ENCODE measurements at places on chromosomes 13 and 19. TPM values are rescaled to one million over a fixed set of nuclear protein-coding genes. Genes with fewer than 3 reads are reported as not detected.

The OR7G1 gene
- total RNA-seq, result not detected

The ADGRE1 gene
- not detected for total RNA-seq

The SH2D3A gene
- total RNA-seq, result 162 TPM

The TEX26 gene
- total RNA-seq, result not detected

- no peak for DNase-seq
Measured at GRCh38 chr13:43042410-43042921, 19.1 kb downstream of the DNAJC15 start.

DNA sequence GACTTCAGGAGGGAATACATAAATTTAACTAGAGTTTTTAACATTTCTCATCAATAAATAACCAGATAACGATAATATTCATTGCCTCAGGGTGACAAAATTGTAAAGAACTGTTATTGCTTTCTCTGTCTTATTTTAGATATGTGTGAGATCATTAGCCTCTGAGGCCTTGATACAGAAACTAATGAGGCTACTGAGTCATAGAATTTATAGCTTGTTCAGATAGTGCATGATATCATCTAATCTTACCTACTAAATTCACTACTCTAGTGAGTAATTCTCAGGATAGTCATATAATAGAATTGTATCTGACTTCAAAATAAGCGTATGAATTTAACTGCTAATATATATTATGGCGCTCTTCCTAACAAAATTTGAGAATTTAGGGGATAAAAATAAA lies 360.8 kb upstream of the KLHL1 start:
- peak; percentile 3 for DNase-seq

The SIGLEC5 gene
- total RNA-seq, result not detected

- DNase-seq, result no peak
Measured at GRCh38 chr13:50846861-50847475, 3.5 kb upstream of the DLEU7 start.

The GIPC3 gene
- total RNA-seq, result 0.18 TPM

The SWSAP1 gene
- 5.2 TPM for total RNA-seq

DNA sequence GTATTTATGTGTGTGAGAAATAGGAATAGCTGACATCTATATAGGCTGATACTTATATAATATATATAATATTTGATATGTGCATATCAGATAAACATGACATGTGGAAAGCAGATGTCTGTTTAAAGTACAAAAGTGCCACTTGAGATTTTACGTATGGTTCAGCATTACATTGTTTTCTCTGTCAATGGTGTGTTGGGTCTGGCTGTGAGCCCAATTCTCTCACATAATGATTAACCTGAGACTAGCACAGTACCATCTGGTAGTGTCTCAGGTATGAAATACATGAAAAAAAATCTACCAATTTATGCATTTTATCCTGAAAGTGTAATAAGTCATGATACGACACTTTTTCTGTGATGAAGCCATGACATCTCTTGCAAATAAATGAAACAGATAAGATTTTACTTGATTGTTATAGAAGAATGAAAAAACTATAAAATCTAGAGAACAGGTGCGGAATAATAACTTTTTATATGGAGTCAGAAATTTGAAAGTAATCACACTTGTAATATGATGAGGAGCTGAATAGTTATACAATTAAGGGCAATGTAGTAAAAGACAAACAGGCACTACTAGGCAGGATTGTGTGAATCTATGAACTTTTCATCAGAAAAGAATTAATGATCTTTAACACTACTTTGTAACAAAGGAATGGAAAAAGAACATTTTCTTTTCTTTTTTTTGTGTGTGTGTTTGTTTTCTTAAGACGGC lies 1405.0 kb downstream of the OLFM4 start:
- DNase-seq, result no peak

DNA sequence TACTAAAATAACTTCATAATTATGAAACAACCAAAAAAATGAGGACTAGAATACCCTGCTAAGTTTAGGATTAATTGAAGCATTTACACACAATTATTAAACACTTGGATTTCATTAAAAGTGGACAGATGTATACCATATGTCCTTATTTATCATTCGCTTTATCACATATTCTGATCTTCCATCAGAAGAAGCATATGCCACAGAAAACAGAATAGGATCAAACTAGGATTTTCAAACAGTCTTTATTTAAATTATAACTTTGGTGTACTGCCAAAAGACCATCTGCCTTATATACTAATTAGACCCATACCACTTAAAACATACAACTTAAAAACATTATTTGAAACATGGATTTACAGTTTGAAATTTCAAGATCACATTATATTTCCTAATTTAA lies 727.1 kb upstream of the KLHL1 start:
- DNase-seq, result no peak

- no peak for DNase-seq
Measured at GRCh38 chr13:27349458-27349857, 75.0 kb upstream of the GTF3A start.

DNA sequence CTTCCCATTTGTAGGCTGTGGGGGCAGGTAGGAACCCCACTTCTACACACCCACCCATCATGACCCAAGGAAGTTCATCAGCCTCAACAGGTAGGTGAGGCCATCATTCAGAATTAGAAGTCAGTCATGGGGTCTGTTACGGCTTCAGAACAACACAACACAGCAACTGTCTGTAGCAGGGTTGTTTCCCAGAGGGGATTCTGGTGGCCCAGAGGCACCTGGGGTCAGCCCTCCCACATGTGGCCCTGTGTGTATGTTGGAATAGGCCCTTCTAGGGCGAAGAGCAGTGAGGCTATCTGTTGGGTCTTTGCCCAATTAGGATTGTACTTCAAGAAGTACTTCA lies 3.4 kb downstream of the IGFLR1 start:
- no peak for DNase-seq

- DNase-seq, result no peak
Measured at GRCh38 chr13:50810468-50810867, 33.0 kb downstream of the DLEU7 start.

DNA sequence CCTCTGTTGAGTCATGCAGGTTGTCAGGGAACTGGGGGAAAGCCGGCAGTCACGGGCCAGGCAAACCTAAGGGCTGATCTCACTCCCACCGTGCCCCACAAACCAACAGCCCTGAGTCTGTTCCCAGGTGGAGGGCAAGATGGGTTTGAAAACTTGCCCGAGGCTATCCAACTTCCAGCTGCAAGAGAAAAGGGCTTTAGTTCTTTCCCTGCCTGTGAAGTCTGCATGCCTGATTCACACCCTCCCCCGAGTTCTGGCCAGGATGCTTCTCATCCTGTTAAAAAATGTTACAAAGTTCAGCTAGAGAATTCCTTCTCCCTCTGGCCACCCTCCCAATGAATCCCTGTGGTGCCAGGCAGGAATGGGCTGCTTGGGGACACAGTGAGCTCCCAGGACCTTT lies 33.1 kb downstream of the MYO16 start:
- DNase-seq, result peak; percentile 41

GRCh38 chr13:47484548-47484947 lies 516.5 kb downstream of the SUCLA2 start:
- peak; percentile 62 for DNase-seq

The ZNF729 gene
- not detected for total RNA-seq

The GET3 gene
- 264 TPM for total RNA-seq

- no peak for DNase-seq
Measured at GRCh38 chr13:48938308-48938943, 37.3 kb upstream of the FNDC3A start.

DNA sequence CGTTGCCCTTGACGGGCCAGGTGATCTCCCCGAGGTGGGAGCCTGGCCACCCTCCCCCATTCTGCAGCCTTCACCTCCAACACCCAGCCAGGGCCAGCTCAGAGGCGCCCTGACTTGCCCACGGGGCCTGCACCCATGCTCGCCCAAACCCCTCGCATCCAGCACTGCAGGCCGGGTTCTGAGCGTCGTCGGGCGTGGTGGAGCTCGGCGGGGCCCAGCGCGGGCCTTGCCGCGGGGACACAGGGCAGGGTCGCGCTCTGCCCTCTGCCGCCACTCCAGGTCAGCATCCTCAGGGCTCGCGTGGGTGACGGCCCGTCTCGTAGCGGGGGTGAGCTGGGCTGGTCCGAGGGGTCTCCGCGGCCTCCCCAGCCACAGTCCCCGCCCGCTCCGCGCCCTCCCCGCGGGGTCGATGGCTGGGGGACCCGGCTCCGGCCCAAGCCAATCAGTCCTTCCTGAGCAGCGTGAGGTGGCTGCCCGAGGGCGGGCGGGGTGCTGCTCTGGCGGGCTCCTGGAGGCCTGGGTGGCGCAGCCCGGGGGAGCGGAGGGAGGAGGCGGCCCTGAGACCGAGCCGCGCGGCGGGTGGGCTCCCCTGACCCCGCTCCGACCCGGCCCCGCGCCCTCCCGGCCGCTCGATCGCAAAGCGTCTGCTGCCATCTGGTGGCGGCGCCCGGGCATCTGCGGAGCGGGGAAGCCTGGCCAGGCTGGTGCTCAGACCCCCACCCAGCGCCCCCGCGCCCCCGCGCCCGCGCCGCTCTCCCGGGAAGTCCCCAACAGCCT lies 61.4 kb downstream of the CCNE1 start:
- peak; percentile 43 for DNase-seq

The LRRC63 gene
- 0.26 TPM for total RNA-seq

GRCh38 chr19:39679056-39679790 lies 23.5 kb downstream of the LGALS16 start:
- no peak for DNase-seq

The CCDC169 gene
- total RNA-seq, result 0.69 TPM

DNA sequence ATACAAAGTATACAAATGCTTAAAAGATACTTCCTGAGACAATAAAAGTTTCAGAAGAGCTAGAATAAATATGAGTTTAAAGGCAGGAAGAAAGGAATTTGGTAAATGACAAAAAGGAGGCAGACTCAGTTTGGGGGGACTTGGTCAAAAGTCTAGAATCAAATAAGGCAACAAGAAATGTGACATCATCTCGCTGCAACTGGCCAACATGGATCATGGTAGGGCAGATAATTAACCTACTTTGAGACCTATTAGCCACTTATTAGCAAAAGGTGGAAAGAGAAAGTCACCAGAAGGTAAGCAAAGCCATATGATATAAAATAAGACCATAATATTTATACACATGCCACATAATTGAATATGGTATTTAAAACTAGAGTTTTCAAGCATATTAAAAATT lies 5.3 kb downstream of the USP12 start:
- DNase-seq, result no peak

GRCh38 chr19:15587663-15588062 lies 27.4 kb upstream of the CYP4F8 start:
- no peak for DNase-seq

DNA sequence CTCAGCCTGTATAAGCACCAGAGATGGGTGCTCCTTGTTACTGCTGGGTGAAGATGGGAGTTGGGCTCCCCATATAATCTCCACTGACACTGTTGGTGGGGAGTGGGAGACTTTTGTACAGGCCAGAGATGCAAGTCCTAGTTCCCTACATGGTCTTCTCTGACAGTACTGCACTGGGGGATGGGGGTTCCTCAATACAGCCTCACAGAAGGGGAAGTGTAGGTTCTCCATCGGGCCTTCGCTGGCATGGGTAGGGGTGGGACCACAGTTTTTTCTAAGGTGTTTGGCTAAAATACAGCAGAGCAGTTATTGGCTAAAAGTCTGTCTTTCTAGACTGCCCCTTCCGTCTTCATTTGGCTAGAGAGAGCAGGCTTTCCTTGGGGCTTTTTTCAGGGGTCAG lies 167.2 kb upstream of the SERP2 start:
- no peak for DNase-seq

The SYCN gene
- total RNA-seq, result not detected

DNA sequence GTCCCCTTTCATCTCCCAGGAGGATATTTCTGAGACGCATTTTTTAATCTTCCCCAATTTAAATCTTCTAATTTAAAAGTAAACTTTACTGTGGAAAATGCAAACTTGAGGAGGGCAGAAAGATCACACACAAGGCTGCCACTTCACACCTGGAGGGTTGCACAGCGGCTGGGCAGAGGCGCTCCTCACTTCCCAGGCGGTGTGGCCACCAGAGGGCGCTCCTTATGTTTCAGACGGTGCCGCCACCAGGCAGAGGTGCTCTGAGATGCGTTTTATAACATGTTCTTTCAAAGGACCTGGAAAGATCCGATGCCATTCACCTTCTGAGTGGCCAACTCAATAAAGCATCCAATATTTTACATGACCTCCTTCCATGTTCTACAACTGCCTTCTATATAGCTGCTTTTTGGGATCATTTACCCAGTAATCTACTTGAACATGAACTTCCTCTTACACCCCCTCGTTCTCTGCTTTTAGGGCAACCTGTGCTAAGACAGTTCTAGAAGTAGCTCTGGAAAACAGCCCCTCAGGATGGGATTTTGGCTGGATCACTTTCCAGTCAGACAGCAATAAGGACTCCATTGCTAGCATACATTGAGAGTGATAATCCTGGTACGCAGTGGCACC lies 14.8 kb upstream of the MTUS2 start:
- DNase-seq, result peak; percentile 41

The OVOL3 gene
- not detected for total RNA-seq

- DNase-seq, result no peak
Measured at GRCh38 chr19:41018736-41019290, 27.7 kb downstream of the CYP2B6 start.

Measured in PC-3 (cell line).